ENCODE measurements at places on chromosomes 1 and 21.
A peak's percentile ranks its signal among the peaks of the same experiment; 100 is the strongest.

DNA sequence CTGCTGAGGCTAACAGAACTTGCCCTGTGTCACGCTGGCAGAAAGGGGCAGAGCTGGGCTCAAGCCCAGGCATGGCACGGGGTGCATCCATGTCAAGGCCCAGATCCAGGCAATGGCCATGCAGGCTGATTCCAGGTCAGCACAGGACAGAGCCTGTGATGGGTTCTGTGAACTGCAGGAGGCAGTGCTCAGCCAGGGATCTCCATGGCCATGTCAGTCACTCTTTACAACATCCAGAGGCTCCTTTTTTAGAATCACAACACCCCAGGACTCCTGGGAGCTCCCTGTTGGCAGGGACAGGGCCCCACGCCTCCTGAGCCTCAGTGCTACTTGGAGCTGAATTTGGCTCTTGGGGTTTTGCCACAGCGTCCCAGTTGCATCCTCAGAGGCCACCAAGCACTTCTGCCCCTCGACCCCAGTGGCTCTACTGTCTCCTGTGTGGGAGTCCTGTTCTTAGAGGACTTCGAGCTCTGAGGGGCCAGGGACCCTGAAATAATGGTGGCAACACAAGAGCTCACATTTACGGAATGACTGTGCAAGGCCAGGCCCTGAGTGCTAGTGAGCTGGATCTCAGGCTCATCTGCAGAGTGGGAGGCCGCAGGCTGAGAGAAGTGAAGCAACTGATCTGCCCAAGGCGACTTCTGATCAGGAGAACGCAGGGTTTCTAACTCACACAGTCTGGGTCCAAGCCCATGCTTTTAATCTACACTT, 211.5 kb downstream of the TRABD2B start:
- DNase-seq, result no peak

- peak; percentile 56 for DNase-seq
Measured at GRCh38 chr1:36306210-36306901, at the start of gene SH3D21. Gene SH3D21 (plus strand): TSS chr1:36306368. CDS start chr1:36306421, 53 bp downstream.

DNA sequence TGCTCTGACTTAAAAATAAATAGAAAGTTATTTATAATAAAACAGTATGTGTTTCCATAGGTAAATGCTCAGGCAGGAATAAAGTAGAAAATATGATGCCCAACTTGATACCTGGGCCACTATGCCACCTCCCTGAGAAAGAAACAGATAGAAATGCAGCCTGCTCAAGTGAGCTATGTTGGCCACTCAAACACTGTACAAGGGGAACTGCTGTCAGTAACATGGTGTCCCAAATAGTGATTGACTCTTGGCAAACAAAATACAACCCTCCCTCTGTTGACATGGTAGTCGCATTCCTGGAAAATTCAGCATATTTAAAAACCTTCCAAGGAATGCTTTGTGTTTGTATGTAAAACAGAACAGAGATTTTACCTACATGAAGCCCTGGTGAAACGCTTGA, 66.9 kb upstream of the KCNE2 start:
- DNase-seq, result no peak

DNA sequence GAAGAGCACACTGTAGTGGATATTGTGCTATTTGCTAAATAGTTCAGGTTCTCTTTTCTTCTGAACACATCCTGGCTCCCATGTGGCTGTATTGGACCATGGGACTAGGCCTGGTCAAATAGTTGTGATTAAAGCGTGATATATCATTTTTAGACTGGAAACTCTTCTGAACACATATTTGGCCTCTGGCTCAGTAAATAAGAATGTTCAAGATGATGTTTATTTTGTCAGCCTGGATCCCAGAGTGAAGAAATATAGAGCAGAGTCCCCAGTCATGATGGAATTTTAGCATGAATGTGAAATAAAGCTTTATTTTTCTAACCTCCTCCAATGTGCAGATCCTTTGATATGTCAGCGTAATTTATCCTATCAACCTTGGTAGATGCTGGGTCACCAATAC, 542.6 kb downstream of the ADGRL2 start:
- DNase-seq, result no peak

DNA sequence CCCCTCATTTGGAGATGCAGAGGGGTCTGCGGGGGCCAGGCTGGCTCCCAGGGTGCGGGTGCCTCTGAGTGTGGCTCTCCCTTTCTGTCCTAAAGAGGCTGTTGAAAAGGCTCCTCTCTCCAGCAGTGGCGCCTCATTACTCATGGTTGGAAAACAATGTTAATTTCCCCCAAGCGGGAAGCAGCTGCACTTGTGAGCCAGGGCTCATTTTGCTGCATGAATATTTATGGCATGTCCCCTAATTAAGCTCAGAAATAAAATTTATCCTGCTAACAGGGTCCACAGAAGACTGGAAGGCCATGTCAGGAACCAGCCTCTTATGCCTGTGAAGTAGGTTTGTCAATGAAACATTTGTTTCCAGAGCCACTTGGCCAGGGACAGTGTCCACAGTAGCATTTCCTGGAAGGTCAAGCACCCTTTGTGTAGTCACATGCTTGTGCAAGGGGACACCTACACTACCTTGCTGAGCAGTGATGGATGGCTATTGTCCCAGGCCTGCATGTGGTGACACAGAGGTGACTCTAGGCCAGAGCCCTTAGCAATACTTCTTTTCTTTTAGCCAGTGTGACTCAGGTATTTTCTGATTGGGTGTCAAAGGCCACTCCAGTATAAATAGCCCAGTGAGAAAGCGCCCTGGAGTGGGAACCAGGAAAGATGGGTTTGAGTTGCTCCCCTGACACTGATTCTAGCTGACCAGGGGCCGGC, 259.0 kb downstream of the FOXD2 start:
- DNase-seq, result no peak

DNA sequence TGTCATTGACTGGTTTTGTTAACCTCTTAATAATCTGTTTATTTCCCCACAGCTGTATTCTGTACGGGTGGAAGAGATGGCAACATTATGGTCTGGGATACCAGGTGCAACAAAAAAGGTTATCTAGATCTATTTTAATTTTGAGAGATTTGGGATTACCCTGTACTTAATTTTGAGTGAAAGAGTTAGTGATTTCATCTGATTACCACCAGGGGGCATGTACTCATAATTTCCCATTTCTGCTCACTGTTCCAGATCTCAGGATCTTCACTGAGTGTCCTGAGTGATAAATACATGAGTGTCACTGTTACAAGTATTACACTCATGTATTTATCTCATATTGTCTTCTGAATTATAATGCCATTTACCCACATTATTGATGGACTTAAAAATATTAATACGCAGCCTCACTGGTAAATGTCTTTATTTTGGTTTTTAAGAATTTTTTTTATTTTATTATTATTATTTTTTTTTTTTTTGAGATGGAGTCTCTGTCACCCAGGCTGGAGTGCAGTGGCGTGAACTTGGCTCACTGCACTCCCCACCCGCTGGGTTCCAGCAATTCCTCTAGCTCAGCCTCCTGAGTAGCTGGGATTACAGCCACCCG, 27.4 kb downstream of the DTL start:
- no peak for DNase-seq

DNA sequence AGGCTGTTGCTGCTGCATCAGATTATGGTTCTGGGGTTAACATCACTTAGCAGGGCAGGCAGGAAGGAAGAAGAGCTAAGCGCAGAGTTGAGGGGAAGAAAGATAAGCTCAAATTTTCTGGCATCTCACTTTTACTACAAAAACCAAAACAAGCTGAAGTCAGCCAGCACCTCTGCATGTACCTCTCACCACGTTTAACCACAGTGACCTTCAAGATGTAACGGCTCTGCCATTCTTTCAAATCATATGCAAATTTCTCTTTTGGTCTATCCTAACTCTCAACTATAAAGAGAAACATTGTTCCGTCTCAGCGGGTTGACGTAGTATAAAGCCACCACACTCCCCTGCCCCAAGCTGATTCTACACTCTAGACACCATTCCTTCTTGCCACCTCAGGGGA, 154.4 kb downstream of the OMA1 start:
- no peak for DNase-seq

DNA sequence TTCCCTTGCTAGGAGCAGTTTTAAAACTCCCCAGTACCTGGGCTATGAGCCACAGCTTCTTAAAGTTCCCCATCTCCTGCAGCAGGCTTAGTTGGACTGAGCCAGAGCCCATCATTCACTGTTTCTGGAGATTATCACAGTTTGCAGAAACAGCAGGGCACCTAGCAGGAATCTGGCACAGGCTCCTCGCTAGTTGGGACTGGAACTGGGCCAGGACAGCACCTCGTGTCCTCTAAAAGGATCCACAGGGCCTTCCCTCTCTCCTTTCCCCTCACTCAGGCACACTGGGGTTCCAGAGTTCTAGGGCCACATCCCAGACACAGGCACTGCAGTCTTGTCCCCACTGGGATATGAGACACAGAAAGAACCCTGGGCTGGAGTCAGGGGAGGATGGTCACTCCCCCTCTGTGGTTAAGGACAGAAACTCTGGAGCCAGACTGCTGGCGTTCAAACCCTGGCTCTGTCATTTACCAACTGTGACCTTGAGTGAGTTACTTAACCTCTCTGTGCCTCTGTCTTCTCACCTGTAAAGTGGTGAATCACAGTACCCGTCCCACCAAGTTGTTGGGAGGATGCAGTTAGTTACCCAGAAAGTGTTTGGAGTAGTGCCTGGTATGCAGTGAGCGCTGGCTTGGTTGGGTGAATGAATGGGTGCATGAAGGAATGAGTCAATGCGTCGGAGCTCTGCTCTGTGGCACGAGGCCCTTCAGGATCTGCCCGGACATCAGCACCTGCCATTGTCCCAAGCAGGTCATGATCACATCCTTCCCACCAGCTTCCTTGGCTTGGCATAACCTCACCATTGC, 18.8 kb upstream of the ECE1 start:
- no peak for DNase-seq

Measured in liver (tissue), 10 donors.